ENCODE measurements at places on chromosomes 7 and 10.

GRCh38 chr10:64011912-64012714 is 490.9 kb downstream of the REEP3 start:
- DNase-seq, result no peak

DNA sequence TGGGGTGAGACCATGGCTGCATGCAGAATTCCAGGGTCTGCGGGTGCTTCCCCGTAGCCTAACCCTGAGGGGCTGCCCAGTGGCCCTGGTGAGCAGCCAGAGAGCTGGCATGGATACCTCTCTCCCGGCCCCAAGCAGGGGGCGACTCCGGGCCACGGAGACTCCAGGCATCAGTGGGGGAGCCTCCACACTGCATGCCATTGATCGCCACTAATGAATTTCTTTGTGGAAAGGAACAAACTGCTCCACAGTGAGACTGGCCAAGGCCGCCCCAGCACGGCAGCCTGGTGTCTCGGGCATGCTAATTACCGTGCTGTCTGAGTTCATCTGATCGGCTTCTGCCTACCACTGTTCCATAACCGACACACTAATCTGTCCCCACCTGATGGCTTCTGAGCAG is 184.4 kb downstream of the GRID1 start:
- DNase-seq, result no peak

GRCh38 chr10:72727130-72727529 is 35.2 kb downstream of the MCU start:
- DNase-seq, result no peak

DNA sequence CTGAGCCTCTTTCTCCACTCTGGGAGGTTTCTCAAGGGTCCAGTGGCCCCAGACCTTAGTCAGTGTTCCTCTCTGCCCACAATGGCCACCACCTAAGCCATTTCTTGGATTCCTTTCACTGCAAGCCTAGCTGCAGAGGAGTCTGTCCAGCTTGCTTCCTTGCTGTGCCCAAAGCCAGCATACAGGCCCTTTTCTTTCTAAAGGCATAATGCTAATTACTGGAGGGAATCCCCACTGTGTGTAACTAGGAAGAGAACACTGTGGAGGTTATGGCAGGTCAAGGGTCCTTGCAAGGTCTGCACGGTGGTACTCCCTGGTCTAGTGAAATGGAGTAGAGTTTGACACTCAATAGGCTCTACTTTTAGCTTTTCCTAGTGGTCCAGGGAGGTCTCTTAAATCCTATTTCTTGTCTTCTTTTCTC is 70.4 kb upstream of the CC2D2B start:
- no peak for DNase-seq

DNA sequence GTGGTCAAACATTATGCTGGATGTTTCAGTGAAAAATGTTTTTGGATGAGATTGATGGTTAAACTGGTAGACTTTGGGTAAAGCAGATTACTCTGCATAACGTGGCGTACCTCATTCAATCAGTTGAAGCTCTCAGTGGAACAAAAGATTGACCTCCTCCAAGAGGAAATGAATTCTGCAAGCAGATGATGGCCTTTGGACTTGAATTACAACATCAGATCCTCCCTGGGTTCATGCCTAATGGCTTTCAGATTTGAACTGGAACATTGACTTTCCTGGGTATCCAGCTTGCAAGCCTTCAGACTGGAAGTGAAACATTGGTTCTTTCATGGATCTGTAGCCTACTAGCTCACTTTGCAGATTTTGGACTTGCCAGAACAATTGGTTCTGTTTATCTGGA is 169.3 kb upstream of the MALRD1 start:
- DNase-seq, result no peak

- DNase-seq, result no peak
Measured at GRCh38 chr10:98469001-98469931, 22.5 kb upstream of the HPS1 start.

DNA sequence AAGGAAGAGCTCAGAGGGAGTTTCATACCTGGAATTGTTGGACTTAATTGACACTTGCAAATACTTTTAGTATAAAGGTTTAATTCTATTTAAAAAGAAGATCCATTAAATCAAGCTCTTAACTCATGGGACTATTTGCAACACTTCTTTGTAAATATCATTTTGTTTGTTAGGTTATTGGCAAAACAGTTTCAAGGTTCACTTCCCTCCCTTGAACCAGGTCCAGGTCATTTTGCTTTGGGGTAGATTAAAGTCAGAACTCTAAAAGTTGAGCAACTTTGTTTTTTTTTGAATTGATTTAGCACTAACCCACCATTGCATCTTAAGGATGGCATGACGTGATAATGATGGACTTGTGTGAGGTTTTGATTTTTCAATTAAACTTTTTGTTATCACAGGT is 45.9 kb downstream of the ZRANB1 start:
- no peak for DNase-seq

DNA sequence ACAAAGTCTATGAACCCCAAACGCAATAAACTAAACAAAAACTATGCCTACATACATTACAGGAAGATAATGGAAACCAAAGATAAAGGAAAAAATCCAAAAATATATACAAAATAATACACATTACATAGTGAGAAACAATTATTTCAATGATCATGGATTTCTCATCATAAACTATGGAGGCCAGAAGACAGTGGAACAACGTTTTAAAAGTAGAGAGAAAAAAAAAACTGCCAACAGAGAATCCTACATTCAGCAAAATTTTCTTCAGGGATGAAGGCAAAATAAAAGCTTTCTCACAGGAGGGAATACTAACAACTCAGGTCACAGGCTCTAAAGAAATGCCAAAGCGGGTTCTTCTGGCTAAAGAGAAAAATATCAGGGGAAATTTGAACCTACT is 42.9 kb upstream of the FAM13C start:
- no peak for DNase-seq

- DNase-seq, result no peak
Measured at GRCh38 chr7:6228361-6229229, 43.8 kb downstream of the CYTH3 start.

- peak; percentile 15 for DNase-seq
Measured at GRCh38 chr7:95199779-95200558, 124.4 kb downstream of the PON1 start.

GRCh38 chr7:21094589-21094988 is 307.9 kb upstream of the SP8 start:
- DNase-seq, result no peak

DNA sequence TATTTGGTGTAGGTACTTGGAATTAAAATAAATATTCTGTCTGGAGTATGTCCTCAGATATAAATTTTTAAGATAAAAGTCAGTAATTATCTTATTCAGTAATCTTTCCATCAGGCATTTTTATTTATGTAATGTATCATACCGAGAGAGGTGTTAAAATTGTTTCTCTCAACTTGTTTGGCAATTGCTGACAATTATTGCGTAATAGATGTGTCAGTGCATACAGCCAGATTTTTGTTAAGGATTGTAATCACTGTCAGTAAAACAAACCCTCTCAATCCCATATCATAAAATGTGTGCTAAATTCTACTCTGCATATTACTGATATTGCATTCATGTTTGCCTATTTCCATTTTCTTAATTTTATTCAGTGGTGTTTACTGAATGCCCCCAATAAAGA is 69.2 kb downstream of the CNTNAP2 start:
- no peak for DNase-seq

DNA sequence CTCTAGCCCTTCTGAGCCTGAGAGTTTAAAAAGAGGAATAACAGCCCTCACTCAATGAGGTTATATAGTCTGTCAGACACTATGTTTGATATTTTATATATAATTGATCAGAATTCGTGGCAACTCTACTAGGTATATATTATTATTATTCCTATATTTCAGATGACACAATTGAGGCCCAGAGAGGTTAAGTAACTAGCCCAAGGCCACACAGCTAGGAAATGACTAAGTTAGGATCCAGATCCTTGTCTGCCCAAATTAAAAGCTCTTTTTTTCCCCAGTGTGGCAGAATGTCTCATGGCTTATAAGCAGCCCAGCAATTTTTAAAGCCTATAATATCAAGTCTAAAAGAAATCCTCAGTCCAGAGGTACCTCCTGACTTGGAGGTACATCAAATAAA is 1119.9 kb upstream of the AUTS2 start:
- DNase-seq, result no peak

GRCh38 chr7:127732306-127732705 is 80.3 kb downstream of the SND1 start:
- DNase-seq, result no peak

- no peak for DNase-seq
Measured at GRCh38 chr7:71459132-71459531, 327.2 kb downstream of the GALNT17 start.

DNA sequence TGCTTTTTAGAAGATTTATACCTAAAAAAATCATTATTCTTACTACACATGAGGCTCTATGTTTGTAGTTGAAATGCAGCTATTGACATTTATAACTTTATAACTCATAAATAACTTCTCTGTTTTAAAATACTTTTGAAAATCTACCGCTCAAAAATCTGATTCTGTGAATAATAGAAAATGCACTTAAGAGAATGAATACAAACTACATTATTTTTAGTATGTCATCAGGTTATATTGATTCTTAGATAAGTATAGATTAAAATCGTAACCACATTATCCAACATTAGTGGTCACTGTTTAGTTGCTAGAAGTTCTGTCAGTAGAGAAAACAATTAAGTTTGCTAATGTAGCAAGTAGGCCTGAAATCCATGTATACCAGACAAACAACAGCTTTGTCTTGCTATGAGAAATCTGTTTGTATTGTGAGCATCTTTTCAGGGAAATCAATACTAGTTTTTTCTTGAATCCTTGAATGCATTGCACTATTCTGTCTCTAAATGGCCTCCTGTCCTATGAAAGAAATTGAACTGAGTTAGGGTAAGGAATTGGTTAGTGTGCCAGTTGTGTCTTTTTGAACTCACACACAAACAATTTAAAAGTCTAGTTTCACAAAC is 116.5 kb upstream of the HDAC9 start:
- no peak for DNase-seq

DNA sequence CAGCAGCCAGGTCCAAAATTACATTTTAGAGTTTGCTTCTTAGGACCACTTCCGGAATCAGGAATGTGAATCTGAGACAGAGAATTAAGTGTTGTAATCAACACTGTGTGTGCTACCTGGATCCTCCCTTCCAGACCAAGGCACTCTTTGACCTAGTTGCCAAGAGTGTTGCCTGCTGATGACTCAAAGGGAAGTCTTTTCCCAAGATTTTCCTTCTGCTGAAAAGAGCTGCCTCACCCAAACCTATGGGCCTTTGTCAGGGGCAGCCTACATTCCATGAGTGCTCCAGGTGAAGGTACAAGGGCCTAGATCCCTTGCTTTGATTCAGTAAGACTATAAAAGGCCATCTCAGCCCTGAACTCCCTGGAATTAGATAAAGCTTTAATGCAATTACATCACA is 712.5 kb upstream of the ANKRD30A start:
- no peak for DNase-seq

DNA sequence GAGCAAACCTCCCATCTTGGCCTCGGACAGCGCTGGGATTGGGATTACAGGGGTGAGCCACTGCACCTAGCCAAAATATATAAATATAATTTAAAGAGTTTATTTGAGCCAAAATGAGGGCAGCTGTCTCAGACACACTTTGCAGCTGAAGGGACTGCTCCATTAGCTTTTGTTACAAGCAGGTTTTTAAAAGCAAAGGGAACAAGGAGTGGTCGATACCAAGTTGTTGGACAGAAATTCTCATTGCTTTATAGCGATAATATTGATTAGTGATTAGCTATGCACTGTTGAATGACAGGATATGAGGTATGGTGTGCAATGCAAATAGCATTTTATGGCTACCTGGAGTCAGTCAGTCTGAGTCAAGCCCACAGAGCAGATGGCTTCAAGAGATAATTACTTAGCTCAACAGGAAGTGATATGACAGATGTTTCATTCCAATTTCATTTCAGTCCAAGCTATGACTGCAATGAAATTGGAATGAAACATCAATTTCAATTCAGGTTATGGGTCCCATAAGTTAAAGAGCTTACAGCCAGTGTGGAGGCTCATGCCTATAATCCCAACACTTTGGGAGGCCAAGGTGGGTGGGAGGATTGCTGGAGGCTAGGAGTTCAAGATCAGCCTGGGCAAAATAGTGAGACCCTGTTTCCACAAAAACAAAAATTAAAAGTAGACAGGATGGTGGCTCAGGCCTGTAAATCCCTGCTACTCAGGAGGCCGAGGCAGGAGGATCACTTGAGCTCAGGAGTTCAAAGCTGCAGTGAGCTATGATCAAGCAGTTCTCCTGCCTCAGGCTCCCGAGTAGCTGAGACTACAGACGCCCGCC is 23.1 kb downstream of the TYW1 start:
- DNase-seq, result no peak

DNA sequence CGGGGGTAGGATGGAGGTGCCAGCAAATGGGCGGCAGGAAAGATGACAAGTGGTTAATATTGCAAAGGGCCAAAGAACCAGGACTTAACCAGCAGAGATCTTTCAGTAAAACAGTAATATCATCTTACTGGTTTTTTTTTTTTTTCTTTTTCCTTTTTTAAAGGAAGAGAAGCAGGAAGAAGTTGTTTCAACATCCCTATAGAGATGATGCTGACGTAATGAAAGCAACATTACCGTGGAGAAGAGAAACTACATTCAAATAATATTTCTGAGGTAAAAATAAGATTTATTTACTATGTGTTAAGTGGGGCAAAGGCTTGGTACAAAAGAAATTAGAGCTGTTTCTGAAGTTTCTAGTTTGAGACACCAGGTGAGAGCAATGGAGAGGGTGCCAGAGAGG is 11.0 kb downstream of the MINDY3 start:
- DNase-seq, result no peak

DNA sequence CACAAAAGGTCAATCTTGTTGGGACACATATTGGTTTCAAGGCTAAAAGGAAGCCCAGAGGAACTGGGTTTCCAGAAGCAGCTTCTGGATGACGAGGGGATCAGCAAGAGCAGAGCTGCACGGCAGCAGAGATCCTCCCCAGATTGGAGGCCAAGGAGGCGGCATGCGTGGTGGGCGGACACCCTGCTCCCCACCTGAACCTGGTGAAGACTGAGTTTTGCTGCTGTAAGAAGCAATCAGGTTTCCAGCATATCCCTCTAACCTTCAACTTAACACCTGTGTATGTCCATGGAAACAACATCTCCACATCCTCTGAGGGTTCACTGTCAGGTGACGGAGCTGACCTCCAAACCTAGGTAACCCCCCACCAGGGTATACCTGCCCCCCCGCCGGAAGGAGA is 35.1 kb downstream of the SLIT1 start:
- no peak for DNase-seq

DNA sequence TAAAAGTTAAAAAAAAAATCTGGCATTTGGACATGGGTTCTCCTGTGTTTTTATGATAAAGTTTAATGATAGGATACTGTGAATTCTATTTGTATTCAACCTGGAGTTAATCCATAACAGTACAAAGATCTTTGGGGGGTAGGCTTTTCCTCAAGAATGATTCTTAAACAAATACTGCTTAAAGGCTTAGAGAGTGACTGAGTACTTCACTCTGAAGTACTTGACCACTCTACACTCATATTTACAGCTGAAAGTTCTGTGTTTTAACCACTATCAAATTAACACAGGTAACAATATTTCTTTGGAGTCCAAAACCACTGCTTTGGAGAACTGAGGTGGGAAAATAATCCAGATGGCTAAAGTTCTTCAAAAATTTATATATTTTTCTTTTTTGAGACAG is 74.2 kb upstream of the TMEM168 start:
- no peak for DNase-seq

- DNase-seq, result no peak
Measured at GRCh38 chr7:148114804-148115203, 475.8 kb upstream of the C7orf33 start.

GRCh38 chr10:11489591-11489990 is 121.9 kb downstream of the USP6NL start:
- no peak for DNase-seq

GRCh38 chr7:158946771-158947170 is 90.4 kb downstream of the DYNC2I1 start:
- no peak for DNase-seq

GRCh38 chr7:51456-52068 is 140.8 kb upstream of the FAM20C start:
- no peak for DNase-seq

Data from T47D (cell line).